Breast epithelium (tissue), 4 donors: ENCODE measurements at places on chromosomes 7 and 10.

- DNase-seq: no peak
Measured at GRCh38 chr10:1109795-1110673, 53.8 kb downstream of the WDR37 start.

DNA sequence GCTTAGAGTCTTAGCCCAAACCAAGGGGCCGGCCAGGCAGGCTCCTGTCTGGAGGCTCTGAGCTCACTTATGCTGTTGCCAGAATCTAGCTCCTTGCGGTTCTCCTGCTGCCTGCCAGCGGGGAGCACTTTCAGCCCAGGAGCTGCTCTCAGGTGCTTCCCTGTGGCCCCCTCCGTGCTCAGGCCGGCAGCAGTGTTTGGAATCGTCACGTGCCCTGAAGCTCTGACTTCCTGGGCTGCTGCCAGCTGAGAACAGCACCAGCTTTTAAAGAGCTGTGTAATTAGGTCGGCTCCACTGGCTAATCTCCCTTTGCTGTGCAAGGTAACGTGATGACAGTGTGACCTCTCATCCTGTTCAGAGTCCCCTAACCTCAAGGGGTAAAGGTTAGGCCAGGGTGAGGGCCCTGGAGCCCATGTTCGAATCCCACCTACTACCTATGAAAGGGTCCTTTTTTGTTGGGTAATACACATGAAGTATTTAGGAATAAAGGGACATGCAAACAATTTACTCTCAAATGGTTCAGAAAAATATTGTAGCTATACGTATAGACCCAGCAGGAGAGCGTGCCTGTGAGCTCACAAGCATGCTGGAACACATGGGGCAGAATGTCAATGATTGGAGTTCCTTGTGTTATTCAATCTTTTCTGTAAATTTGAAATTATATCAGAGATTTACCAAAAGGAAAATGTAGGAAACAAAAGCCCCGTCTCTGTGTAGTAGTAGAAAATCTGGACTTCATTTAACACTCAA, 16.6 kb downstream of the ZNF862 start:
- DNase-seq: peak; percentile 65

DNA sequence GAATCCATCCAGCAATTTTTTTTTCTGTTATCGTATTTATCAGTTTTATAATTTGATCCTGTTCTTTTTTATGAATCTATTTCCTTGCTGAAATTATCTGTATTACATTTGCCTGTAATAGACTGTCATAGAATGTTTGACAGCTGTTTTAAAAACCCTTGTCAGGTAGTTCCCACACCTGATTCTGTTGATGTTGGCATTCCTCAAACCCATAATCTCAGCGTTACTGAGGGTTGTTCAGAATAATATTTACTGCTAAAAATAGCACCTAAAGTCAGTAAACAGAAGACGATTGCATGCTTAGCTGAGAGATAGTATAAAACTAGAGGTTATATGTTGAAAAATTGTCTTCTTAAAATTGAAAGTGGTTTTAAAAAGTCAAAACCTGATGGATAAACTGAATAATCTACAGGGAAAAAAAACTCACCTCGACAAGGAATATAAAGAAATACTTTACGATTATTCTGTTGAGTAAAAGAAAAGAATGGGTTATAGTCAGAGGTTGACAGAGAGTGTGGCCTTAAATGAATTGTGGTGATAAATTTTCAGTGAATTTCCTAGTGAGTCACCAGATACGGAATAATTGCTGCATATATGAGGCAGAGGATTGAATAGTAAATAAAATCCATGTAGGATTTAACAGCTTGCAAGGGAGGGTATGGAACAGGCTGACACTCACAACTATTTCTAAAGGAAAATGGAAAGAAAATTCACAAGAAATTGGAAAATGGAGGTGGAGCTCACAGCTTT, 824.1 kb upstream of the IGFBP3 start:
- no peak for DNase-seq

GRCh38 chr7:47893721-47894365, 54.4 kb downstream of the PKD1L1 start:
- DNase-seq: no peak

DNA sequence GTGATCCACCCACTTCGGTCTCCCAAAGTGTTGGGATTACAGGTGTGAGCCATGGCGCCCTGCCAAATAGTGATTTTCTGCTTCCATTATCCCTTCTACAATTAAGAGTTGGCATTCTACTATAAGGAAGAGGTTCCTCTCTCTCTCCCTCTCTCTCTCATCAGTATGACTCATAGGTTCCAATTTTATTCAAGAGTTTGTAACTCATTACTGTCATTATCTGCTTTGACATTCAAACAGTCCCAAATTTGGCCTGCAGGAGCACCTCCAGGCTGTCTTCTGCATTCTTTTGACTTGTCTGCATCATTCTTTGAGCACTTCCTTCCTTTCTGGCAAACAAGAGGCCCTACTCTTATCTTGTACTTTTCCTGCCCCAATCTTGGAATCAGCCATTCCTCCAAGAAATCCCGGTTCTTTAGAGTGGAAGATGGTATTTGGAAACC, 33.2 kb upstream of the CALU start:
- DNase-seq: no peak

DNA sequence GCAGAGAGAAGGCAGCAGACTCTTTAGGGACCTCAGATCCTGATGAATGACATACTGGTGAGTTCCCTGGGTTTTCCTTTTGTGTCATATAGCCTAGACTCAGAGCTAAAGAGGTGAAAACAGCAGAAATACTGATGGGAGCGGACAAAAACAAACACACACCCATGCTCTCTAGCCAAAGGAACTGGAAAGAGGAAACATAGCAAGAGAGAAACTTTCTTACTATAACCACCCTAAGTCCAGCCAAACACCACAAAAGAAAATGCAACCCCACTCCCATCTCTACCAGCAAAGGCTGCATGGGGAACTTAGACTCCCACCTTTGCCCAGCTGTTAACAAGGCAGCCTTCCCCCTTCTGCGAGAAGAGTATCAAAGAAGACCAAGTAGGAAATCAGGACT, 16.3 kb downstream of the GSAP start:
- no peak for DNase-seq

DNA sequence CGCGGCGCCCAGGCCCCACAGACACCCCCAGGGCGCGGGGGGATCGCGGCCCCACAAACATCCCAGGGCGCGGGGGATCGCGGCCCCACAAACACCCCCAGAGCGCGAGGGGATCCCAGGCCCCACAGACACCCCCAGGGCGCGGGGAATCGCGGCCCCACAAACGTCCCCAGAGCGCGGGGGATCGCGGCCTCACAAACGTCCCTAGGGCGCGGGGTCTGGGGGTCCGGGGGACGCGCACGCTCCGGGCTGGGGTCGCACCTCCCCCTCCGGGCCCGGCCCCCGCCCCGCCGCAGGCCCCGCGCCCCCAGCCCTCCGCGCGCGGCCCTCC, 382 bp downstream of the DIP2C start:
- no peak for DNase-seq

- DNase-seq: no peak
Measured at GRCh38 chr7:47783456-47784223, 164.6 kb downstream of the PKD1L1 start.

- no peak for DNase-seq
Measured at GRCh38 chr7:40276061-40276460, 141.3 kb downstream of the SUGCT start.
